Trophoblast cell (in vitro differentiated cells and primary cell): ENCODE measurements at places on chromosomes 3 and 15.

- DNase-seq: no peak
These were observed 37.0 kb downstream of the ITGB5 start for GRCh38 chr3:124850212-124850611.

GRCh38 chr3:16668776-16669545 is 63.7 kb upstream of the DAZL start:
- DNase-seq: no peak

- DNase-seq: no peak
These were observed 13.8 kb downstream of the LRRN1 start for GRCh38 chr3:3813013-3813412.

GRCh38 chr15:52143873-52144272 is 31.3 kb upstream of the BCL2L10 start:
- peak; percentile 98 for DNase-seq

DNA sequence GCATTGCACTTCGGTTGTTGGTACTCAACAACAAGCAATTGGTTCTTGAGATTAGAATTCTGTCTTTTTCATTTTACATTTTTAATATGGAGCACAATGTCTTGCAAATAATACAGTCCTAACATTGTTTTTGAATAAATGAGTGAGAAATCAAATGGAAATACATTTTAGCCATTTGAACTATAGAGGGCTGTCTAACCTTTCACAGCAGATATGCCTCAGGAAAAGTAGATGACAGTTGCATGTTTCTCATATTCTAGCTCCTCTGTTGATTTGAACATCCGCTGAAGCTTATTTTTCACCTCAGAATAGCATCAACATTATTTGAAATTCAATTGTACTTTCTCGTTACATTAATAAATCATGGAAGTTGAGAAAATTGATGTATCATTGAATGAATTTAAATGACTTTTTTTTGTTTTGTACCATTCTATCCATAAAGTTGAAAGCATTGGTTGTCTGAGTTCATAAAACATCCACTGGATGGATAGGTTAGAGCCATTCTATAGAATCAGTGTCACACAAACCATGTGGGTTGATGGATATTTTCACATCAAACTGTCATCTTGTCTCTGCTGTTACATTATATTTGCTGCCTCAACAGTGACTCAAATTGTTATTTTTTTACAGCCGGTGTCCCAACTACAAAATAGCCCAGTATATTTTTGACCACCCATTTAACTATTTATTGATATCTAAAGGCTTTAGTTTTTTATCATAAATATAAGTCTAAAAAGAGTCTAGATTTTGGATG is 928.3 kb downstream of the NSUN3 start:
- DNase-seq: no peak

- DNase-seq: no peak
These were observed 23.0 kb downstream of the CMTM7 start for GRCh38 chr3:32414522-32415202.

DNA sequence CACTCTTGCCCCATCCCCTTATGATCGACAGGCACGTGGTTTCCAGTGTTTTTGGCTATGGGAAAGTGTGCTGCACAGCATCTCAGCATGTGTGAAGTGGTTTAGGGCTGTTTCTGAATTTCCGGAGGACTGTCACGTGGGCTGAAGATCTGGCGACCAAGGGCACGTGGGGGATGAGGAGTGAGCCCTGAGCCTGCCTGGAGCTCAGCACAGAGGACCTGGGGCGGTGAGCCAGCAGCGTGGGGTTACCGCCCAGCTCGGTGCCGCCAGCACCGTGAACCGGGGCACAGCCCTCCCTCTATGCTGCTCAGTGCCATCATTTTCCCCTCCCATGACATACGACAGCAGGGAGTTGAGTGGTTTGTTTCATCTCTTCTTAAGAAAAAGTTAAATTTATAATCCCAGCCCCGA is 150.2 kb downstream of the DNAJB8 start:
- no peak for DNase-seq

GRCh38 chr3:73926360-73927202 is 301.8 kb upstream of the PDZRN3 start:
- DNase-seq: no peak

- no peak for DNase-seq
These were observed 1046.0 kb upstream of the NR2F2 start for GRCh38 chr15:95284492-95284891.

GRCh38 chr15:94631608-94632007 is 400.2 kb downstream of the MCTP2 start:
- DNase-seq: no peak

DNA sequence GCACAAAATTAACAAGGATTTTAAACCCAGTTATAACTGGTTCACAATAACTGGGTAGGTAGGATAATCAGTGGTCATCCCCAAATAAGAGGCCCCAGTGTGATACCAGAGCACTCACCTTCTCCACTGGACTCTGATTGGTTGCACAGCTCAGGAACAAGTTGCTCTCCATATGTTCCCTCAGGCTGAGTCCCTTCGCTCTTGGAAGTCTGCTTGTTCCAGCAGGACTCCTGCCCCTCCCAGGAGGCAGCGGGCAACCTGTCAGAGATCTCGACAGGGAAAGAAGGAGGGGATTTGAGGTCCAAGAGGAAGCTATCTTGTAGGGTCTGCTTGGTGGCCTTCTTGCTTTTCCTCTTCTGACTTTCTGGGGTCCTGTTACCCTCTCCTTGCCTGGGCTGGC is 51.6 kb upstream of the HEG1 start:
- DNase-seq: no peak

DNA sequence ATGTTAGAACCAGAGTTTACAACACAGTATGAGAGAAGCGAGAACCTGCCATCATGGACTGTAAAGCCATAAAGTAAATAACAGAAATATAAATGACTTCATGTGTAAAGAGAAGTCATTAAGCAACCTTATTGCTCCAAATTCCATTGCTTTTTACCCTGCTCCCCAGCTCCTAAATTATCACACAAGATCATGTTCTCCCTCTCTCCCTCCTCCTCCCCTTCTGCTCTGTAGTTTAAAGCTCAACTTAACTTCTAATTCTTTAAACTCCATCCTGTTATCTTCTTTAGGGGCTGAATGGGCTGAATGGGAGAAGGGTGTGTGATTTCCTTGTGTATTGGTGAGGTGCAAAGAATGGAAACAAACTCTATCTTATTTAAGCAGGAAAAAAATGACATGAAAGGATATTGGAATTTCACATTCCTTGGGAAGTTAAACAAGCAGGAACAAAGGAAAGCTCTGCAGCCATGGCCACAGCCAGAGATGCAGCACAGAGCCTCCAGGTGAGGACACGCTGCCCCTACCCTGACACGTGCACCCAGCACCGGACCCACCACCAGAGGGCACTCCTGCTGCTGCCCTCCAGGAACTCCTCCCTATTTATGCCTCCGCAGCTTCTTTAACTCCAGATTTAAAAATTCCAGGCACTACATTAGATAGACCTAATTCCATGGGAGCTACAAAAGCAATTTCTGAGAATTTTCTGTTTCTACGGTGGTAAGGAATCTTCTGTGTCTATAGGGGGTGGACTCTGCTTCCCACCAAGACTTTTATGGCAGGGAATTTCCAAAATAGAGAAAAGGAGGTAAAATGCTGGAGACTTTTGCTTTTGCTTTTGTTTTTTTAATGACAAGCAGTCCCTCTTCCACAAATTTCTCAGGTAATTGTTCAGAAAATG is 76.9 kb upstream of the ABI3BP start:
- peak; percentile 78 for DNase-seq

GRCh38 chr3:74850381-74850780 is 235.9 kb upstream of the CNTN3 start:
- no peak for DNase-seq

GRCh38 chr3:187022403-187023029 is 92.2 kb downstream of the ST6GAL1 start:
- DNase-seq: no peak

GRCh38 chr3:61765157-61765876 is 203.9 kb downstream of the PTPRG start:
- DNase-seq: no peak

DNA sequence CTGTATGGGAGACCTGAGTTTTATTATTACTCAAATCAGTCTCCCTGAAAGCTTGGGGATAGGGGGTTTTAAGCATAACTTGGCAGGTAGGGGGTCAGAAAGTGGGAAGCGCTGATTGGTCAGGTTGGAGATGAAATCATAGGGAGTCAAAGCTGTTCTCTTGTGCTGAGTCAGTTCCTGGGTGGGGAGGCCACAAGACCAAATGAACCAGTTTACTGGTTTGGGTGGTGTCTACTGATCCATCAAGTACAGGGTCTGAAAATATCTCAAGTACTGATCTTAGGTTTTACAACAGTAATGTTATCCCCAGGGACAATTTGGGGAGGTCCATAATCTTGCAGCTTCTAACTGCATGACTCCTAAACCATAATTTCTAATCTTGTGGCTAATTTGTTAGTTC is 17.8 kb upstream of the IQCF6 start:
- DNase-seq: no peak
